Stimulated activated CD8-positive, alpha-beta memory T cell treated with anti-CD3 and anti-CD28 coated beads, Interleukin-7, amount 100 ng/mL, for 4 hours (primary cell): ENCODE measurements at places on chromosomes 7 and 10.

DNA sequence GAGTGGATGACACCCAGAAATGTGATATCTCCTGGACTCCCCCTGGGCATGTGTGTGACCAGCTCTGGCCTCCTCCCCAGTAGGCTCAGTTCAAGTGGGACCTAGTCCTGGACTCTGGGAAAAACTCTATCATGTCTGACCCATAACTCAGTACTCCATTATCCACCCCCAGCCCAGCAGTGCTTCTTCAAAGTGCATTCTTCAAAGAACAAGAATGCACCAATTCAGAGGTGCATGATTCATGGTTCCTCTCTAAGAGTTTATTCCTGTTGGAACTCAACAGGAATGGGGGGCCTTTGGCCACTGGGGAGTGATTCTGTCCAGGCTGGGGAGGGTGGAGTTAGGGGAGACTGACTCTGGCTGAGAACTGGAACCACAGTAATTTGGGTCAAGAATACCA, 173.6 kb upstream of the CXCL12 start:
- DNase-seq = no peak

GRCh38 chr7:82294865-82295264, 148.7 kb downstream of the CACNA2D1 start:
- DNase-seq = no peak

DNA sequence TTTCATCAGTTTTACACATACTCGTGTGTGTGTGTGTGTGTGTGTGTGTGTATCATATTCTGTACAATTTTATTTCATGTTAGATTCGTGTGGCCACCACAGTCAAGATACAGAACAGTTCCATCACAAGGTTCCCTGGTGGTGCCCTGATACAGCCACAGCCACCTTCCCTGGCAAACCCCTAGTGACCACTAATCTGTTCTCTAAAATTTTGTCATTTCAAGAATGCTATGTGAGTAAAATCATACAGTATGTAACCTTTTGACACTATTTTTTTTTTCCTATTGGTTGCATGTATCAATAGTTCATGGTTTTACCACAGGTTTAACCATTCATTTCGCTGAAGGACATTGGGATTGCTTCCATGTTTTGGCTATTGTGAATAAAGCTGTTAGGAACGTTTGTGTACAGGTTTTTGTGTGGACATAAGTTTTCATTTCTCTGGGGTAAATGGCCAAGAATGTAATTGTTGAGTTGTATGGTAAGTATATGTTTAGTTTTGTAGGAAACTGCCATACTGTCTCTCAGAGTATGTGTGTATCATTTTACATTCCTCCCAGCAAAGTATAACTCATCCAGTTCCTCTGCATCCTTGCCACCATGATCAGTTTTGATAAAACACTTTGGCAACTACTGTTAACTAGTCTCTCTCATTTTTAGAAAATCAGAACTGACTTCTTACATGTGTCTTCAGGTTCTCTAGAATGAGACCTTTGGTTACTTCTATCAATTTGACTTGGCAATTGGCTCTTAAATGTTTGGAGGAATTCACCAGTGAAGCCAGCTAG, 20.6 kb downstream of the KLHDC10 start:
- no peak for DNase-seq

GRCh38 chr7:131010029-131010716, 276.2 kb upstream of the KLF14 start:
- DNase-seq = no peak

DNA sequence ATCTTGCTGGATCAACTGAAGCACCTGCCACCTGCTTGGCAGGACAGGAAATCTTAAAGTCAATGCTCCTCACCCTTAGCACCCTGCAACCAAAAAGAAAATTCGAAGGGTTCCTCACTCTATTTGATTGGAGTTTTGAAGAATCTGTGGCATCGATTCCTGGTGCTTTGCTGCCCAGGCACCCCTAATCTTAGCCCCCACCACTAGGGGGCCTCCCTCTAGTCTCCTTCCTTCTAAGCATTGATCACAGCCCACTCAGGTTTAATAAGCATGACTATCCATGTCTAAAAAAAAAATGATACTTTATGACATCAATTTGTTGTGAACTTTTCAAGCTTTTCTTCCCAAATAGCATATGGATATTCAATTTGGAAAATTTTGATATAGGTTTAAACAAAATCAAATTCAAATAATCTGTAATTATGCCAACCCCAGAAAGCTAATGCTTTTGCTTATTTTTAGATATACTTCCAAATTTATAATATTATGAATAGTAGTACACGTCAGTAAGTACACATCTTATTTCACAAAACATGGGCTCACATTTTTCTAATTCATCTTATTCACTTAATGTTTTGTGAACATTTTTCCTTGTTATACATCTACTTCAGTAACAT, 45.3 kb downstream of the NRG3 start:
- DNase-seq = no peak
